NCI-H2171 (cell line): ENCODE measurements at places on chromosomes 1 and 21.

DNA sequence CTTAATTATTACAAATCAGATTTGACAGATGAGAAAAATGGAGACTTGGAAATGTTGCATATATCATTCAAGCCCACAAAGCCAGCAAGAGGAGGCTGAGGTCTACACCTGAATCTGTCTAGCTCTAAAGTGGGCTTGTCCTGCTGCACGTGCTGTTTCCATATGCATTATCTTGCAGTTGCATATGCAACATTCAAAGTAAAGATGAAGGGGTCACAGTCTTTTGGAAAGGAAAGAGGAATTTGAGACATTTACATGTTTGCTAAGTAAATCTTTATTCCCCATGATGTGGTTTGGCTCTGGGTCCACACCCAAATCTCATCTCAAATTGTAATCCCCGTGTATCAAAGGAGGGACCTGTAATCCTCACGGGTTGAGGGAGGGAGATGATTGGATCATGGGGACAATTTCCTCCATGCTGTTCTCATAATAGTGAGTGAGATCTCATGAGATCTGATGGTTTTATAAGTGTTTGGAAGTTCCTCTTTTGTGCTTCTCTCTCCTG, 98.3 kb downstream of the BACH1 start:
- no peak for DNase-seq

- peak; percentile 24 for DNase-seq
These were observed at the start of gene EFNA1 for GRCh38 chr1:155127105-155127966. Gene EFNA1 (plus strand): TSS chr1:155127876. CDS start chr1:155127978, 102 bp downstream.

GRCh38 chr1:33762962-33763361, 100.9 kb upstream of the HMGB4 start:
- no peak for DNase-seq

DNA sequence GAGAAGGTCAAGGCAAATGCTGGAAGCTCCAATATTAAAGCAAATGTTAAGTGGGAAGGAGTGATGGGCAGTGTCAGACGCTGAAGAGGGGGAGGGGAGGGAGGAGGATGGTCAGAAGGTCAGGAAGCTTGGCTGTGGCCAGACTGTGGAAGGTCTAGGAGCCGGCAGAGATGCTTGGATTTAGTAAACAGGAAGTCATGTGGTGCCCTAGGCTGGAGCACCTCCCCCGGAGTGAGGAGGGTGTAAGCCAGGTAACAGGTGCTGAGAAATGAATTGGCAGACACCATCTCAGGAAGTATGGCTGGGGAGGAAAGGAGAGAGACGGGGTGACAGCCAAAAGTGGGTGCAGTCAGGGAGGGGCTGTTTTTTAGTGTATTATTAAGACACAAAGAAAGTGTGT, 17.7 kb downstream of the CSMD2 start:
- DNase-seq, result no peak

GRCh38 chr1:245298781-245299180, 144.0 kb downstream of the KIF26B start:
- DNase-seq, result peak; percentile 86

DNA sequence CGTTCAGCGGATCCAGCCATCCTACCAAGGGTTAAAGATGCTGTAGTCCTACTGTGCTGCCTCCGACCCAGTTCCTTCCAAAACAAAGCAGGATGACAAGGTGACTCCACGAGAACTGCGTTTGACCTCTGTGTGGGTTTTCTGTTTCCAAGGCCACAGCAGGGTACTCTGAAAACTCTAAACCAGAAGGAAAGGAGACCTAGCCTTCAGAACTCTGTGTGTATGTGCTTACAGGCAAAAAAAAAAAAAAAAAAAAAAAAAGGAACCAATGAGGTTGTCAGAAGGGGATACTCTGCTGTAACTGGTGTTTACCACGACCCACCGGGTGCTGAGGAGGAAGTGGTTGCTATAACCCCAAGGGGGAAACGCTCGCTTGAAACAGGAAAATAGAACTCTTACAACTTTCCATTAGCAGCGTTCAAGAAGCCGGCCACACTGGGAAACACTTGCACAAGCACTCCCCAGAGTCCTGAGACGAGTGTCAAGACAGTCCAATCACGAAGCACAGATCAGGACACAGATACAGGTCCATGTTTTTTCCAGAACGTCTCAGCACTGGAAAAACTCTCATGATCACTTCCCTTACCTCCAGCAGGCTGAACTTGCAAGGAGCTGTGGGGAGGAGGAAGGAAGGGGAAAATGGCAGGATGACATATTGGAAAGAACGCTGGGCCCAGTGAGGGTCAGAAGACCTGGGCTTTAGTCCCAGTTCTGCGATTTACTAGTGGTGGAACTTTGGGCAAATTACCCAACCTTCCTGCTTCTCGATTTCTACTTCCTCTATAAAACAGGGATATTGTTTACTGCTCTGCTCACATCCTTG, 64.0 kb downstream of the ITPKB start:
- DNase-seq, result no peak

- no peak for DNase-seq
These were observed 31.6 kb upstream of the NBL1 start for GRCh38 chr1:19612530-19612929.

GRCh38 chr1:235325139-235325538, 2.8 kb downstream of the ARID4B start:
- DNase-seq, result no peak

DNA sequence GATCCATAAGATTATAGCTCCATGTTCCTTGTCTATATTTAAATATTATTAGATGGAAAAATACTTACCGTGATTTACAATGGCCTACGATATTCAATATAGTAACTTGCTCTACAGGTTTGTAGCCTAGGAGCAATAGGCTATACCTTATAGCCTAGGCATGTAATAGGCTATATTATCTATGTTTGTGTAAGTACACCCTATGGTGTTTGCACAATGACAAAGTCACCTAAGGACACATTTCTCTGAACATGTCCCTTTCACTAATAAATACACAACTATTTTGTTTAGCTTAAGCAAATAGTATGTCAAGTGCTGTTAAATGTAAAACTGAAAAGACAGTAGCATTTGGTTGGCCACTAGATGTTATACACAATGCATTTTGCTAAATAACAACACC, 248.9 kb upstream of the ADGRL4 start:
- no peak for DNase-seq

- DNase-seq, result no peak
These were observed 212.6 kb downstream of the BARHL2 start for GRCh38 chr1:90504509-90504908.

DNA sequence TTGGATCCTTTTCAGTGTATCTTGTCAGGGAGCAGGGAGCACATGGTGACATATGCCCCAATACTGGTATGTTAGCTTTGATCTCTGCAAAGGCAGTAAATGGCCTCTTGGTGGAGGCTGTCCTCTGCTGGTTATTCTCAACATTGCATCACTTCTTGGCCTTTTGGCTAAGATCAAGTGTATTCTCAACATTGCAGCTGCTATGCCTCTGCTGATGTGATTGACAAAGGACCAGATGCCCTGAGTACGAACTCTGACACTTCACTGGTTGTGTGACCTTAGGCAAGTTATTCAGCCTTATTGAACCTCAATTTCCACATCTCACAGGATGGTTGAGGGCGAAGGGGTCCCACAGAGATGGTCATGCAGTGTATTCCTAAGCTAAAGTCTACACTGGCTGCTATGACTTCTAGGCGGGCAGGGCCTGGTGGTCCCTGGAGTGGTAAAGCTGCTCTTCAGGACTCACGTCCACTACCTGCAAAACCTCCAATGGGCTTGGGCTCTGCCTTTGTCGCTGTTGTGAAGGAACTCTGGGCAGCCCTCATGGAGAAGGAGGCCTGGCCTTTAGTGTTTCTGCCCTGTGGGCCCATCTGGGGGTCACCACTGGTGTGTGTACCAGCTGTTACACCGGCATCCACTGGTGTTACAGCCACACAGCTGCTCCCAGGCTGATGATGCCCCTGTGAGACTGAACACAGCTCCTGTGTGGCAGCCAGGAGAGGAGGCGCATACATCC, 64.8 kb downstream of the DNTTIP2 start:
- peak; percentile 11 for DNase-seq

DNA sequence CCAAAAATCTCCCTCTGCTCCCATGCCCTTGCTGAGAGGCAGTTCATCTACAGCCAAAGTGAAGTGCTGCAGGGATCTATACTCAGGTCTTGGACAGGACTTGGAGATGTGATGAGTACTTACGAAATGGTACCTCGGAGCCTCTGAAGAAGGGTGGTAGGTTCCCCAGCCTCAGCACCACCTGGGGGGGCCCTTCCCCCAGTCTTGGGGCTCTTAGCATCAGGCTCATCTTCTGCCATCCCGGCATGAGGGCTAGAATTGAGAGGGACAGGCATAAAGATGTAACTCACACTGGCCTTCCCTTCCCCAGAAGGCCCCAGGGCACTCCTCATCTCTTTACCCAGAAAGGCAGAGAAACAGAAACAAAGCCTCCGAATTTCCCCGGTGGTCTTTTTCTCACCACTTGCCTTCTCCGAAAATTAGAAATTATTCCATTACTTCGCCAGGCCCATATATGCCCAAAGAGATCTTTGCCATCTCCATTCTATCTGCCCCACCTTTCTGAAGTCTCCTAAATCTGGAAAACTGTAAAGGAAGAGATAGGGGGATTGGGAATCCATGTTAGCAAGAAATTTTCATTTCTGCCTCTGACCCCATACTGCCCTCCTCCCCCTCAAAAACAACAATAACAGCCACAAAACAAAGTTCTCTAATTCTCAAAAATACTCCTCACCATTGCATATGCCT, 827 bp downstream of the RFX5 start:
- DNase-seq, result no peak

GRCh38 chr1:175511496-175511895, 231.9 kb downstream of the TNR start:
- DNase-seq, result no peak

DNA sequence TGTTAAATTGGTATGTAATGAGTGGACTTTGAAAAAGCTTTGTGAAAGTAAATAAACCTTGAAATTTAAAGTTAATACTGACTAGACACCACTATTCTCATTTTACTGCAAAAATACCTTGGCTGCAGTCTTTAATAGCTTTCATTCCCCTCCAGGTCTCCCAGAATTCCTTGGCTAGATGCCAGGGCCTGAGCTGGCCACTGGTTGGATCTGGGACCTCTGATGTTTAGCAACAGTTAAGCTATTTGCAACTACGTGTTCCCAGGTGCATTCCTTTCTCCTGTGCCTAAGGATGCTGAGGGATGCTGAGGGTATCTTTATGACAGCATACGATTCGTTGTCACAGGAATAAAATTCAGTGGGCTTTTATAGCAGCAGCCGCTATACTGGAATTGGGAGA, 938.7 kb downstream of the TTLL7 start:
- DNase-seq, result no peak

GRCh38 chr1:184272175-184272866, 114.5 kb upstream of the C1orf21 start:
- no peak for DNase-seq

DNA sequence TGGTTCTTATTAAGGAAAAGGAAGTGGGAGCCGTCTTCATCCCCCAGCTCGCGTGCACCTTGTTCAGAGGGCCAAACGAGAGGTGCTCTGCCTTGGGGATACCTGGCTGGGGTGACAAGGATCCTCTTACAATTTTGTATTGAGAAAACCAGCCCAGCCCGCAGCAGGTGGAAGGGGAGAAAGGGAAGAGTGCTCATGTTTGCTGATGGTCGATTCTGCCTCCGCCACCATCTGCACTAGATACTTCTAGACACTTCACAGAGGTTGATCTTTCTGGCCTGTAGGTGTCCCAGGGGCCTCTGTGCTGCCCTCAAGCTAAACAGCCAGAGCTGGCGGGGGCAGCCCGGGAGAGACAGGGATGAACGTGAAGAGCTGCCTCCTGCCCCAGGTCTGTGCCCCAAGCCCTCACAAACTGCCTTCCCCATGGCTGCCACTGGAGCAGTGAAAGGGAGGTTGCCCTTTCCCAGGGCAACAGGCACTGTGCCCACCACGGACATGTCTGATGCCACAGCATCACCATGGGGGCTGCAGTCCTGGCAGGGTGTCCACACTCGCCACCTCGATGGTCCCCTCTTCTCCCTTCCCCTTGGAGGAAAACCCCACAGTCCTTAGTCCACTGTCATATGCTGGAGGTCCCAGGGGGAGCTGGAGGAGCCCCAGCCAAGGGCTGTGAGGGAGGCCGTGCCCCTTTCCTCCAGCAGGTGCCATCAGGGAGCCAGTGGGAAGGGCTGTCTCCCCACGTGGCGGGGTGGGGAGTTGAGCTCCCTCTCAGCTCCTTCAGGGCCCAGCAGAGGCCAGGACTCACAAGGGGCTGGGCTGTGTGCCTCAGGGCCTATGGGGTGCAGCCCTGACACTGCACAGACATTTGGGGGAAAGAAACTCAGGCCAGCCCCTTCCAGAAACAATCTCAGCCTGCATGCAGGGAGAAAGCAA, 8.1 kb downstream of the ADPRS start:
- peak; percentile 35 for DNase-seq

- no peak for DNase-seq
These were observed 6.9 kb upstream of the A3GALT2 start for GRCh38 chr1:33327587-33328325.

- peak; percentile 54 for DNase-seq
These were observed 626 bp downstream of the CXADR start for GRCh38 chr21:17513214-17514123.

GRCh38 chr1:202164271-202165037, 4.1 kb upstream of the PTPN7 start:
- DNase-seq, result no peak

DNA sequence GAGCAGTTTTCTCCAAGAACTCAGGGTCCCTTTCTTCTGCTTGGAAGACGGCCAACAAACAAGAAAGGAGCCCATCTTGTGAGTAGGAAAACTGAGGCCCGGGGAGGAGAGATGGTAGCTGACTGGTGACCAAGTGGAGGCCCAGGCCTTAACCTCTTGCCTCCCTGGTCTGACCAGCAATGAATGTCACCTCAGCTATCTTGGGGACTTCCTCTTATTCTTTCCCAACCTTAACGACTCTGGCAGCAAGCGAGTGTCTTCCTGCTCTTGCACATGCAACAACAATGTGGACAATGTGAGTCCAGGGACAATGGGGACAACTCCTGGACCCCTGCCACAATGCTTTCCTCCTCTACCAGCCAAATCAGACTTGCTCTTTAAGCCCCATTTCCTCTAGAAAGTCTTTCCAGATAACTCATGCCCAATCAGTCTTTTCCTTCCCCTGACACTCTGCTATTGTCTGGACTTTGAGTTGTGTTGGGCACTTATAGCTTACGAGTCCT, 12.6 kb downstream of the HSPG2 start:
- DNase-seq, result no peak

DNA sequence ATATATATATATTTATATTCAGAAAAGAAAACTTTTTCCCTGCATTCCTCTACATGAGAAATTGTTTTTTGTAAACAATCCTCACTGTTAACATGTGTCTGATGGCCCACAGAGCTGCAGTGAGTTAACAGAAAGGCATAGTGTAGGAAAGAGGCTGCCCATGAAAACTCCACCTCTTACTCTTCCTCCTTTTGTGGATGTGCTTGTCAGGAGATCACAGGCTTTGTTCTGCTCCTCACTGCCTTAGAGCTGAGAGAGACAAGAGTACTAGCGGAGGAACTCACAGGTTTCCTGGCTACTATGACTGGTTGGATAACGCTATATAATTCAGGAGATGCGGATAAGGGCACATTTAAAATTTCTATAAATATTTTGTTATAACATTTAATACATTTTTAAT, 200.6 kb downstream of the BRINP3 start:
- no peak for DNase-seq
